ENCODE measurements at places on chromosomes 7 and 10. TPM values are rescaled to one million over a fixed set of nuclear protein-coding genes. Genes with fewer than 3 reads are reported as not detected.

Gene CAPZA2
- 49.1 TPM for polyA plus RNA-seq

Gene TNKS2
- polyA plus RNA-seq, result 21.3 TPM

Gene SEMA3D
- polyA plus RNA-seq, result 1.7 TPM

Gene BCL7B
- polyA plus RNA-seq, result 18.2 TPM

Gene JCAD
- 0.78 TPM for polyA plus RNA-seq

Gene SMNDC1
- polyA plus RNA-seq, result 45.1 TPM

Gene TMEM130
- 2.0 TPM for polyA plus RNA-seq

Gene GCK
- 7.7 TPM for polyA plus RNA-seq

Gene METTL27
- 10.1 TPM for polyA plus RNA-seq

Gene CRTAC1
- polyA plus RNA-seq, result 0.63 TPM

Gene AKR1C8
- not detected for polyA plus RNA-seq

Gene EMX2
- polyA plus RNA-seq, result not detected

Gene ZNF22
- polyA plus RNA-seq, result 72.8 TPM

Gene CUBN
- 0.06 TPM for polyA plus RNA-seq

Measured in GM23338 (cell line).